ENCODE measurements at places on chromosomes 5 and 9. TPM values are rescaled to one million over a fixed set of nuclear protein-coding genes. Genes with fewer than 3 reads are reported as not detected.

Gene FNBP1
- polyA plus RNA-seq: 20.8 TPM

DNA sequence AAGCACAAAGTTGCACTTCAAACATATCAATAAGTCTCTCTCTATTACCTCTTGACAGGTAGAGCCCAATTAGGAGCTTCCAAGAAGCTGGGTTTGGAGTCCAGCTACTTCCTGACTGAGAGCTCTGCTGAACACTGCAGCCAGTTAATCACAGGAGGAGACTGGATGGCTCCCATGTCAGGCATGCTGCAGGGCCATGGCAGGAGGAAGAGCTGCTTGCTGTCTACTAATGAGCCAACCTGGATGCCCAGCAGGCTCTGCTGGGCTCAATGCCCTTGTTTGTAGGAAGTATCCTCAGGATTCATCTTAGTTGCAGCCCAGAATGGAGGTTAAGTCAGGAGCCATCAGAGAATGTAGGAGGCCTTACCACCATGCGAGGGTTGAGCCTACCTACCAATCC, 91.9 kb downstream of the TMEM215 start:
- no peak for DNase-seq

DNA sequence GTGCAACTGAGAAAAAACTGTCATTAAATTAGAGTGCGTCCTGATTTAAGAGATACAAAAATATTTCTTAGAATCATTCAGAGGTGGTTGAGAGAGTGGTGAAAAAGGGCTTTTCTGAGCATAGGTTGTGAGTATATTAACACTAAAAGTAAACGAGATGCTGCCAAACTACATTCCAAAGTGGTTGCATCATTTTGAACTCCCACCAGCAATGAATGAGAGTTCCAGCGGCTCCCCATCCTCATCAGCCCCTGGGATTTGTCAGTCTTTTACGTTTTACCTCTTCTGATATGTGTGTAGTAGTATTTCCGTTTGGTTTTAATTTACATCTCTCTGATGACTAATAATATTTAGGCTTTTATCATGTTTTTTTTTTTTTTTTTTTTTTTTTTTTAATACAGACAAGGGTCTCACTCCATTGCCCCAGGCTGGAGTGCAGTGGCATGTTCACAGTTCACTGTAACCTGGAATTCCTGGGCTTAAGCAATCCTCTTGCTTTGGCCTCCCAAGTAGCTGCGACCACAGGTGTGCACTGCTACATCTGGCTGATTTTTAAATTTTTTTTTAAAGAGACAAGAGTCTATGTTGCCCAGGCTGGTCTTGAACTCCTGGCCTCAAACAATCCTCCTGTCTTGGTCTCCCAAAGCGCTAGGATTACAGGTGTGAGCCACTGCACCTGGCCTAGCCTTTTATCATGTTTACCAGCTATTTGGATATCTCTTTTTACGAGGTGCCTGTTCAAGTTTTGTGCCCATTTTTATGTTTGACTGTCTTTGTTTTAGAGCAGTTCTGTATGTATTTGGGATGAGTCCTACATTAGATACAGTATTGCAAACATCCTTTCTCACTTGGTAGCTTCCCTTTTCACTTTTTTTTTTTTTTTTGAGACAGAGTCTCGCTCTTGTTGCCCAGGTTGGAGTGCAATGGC, 17.0 kb downstream of the PRRT1B start:
- no peak for DNase-seq

DNA sequence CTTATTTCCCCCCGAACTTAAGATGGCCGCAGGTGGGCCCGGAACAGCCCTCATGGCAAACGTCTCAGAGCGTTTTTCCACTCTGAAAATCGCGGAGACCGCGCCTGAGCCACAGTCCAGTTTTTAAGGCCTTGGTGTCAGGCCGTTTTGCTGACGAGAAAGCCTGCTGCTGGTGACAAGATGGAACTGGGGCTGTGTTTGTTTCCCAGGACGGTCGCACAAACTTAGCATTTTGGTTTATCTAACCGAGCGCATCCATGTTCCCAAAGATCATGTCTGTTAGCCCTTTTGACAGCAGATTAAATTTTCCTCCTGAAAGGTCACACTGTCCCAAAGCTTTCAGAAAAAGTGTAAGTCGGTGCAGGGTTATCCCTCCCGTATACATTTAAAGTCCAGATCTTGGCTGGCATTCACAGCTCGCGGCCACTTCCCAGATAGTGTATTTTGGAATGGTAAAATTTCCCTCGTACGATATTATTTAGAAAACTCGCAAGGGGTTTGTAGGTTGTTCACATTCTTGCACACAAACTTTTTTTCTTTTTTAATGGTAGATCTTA, 812 bp downstream of the SREK1 start:
- no peak for DNase-seq

DNA sequence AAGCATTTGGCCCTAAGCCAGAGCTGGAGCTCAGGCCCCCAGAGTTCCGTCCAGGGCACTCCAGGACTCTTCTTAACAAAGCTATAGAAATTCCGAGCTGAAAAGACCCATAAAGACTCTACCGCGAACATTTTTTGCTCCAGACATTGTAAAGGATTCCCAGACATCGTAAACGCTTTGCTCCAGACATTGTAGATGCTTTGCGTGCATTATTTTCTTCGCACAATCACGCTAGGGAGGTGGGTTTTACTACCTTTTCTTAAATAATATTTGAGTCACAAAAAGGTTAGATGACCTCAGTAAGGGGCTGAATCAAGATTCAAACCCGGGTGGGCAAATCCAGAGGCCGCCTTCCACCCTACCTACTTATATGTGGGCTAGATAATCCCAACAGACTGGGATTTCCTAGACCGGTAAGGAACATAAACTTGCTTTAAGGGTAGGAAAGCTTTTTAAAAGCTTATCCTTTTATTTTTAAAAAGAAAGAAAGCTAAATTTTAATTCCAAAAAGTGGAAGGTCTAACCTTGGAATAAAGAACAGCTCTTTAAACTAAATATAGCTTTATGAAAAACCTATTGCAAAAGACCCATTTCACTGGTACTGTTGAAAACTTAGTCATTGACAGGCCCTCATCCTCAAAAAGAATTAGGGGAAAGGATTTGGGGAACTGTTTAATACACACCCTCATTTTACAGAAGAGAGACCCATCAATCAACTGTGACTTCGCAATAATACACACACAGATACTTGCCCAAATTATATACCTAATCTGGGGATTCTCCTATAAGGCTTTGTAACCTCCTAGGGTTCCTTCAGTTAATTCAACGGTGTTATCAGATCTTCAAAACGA, 822 bp upstream of the TNIP1 start:
- DNase-seq: peak; percentile 75

Measured in fibroblast of lung (primary cell).